NK-92 treated with Interleukin-12 subunit alpha and Interleukin-12 subunit beta, amount 100 ng/mL, for 24 hours (cell line): ENCODE measurements at places on chromosomes 4 and X.

GRCh38 chr4:39118034-39118658 lies 56.1 kb downstream of the KLHL5 start:
- DNase-seq = no peak

- DNase-seq = no peak
Measured at GRCh38 chr4:78038704-78039103, 18.4 kb upstream of the FRAS1 start.

DNA sequence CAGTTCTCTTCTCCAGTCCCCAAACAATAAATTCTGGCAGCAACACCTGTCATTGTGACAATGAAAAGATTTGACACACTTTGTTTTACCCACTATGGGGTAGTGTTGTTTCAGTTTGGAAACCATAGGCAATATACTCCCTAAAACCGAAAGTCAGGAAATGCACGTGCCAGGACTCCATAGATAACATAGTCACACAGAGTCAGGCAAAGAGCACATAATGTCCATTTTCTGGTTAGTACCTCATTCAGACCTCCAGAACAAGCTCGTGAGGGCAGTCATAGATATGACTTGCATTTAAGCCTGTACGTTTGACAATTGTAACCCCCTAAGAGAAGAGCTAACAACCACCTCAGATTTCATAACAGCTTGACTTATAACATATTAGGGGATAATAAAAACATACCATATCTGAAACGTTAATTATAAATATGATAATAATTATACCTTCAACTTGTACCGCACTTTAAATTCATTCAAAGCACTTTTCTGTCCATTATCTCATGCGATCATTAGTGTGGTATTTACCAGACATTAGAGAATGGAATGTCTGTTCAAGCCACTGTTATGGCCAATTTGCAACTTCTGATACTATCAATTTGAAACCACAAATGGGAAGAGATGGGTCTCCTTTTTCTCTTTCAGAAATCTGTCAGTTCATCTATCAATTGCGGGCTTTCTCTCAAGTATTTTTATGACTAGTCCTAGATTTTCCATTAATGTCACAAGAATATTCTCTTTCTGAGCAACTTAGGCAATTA lies 147.4 kb downstream of the LDB2 start:
- no peak for DNase-seq

GRCh38 chrX:120271218-120271617 lies 20.6 kb downstream of the ZBTB33 start:
- DNase-seq = no peak

GRCh38 chr4:25032126-25032525 lies 1.4 kb upstream of the LGI2 start:
- DNase-seq = no peak

DNA sequence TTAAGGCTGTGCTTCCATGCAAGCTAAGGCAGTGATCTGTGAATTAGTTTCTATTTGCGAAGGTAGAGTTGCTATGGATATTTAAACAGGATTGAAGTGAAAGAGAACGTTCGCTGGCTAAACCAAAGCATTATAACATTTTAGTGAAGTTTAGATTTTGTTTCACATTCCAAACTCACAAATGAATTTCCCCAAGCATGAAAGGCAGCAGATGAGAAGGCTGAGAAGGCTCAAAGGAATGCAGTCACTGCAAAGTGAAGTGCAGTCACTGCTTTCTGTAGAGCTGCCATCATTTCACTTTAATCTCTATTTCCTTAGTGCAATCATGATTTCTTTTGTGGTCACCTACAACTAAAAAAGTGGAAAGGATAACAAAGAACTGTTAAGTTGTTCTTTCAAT lies 334.7 kb upstream of the NR3C2 start:
- no peak for DNase-seq

GRCh38 chr4:138307319-138307718 lies 65.2 kb upstream of the SLC7A11 start:
- DNase-seq = no peak

DNA sequence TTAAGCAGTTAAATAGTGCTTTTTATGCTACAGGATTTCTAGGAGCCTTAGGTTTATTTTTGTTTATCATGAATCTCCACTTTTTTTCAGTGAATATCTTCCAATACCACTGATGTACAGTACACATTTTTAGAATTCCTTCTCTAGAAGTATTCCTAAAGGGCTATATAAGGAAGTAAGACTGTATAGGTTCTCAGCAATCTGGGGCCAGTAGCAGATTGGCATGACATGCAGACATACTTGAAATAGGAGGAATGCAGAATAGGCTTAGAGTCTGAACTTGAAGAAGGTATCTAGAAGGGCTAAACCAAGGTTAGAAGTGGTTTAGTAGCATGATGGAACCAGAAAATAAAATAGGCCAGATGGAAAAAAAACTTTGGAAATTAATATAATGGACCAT lies 29.8 kb downstream of the HEPH start:
- DNase-seq = no peak

GRCh38 chrX:52507331-52507730 lies 9.5 kb downstream of the XAGE1B start:
- no peak for DNase-seq

GRCh38 chr4:101155945-101156344 lies 191.4 kb downstream of the PPP3CA start:
- no peak for DNase-seq

DNA sequence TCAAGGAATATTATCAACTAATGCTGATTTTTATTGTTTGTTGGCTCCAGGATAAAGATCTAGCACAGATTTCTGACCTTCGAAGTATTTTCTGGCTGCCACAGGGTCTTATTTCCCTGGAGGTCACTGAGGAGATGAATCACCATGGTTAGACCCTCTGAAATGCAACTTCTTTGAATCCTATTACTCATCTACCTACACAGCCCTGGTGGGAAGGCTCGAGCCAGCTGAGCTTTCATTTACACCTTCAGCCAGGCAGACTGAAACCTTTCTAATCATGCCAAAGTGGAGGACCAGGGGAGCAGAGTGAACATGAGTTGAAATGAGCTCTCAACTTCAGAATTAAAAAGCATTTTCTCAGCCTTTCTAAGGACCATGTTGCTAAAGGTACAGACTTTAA lies 130.5 kb downstream of the SMIM20 start:
- no peak for DNase-seq

DNA sequence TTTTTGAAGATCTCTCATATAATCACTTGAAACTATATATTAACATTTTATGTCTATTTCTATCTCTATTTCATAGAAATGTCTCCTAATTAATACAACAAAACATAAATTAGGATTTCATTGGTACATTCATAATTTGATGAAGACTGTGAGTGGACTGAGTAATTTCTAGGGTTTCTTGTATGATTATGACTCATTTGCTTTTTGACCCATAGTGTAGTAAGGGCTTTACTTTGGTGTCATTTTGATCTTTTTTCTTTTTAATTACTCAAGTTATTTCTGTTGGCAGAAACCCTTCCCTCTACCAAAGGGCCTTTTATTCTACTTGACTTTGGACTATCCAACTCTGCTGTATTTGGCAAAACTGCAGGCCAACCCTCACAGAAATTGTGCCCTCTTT lies 207.9 kb upstream of the MAGEB16 start:
- DNase-seq = no peak

DNA sequence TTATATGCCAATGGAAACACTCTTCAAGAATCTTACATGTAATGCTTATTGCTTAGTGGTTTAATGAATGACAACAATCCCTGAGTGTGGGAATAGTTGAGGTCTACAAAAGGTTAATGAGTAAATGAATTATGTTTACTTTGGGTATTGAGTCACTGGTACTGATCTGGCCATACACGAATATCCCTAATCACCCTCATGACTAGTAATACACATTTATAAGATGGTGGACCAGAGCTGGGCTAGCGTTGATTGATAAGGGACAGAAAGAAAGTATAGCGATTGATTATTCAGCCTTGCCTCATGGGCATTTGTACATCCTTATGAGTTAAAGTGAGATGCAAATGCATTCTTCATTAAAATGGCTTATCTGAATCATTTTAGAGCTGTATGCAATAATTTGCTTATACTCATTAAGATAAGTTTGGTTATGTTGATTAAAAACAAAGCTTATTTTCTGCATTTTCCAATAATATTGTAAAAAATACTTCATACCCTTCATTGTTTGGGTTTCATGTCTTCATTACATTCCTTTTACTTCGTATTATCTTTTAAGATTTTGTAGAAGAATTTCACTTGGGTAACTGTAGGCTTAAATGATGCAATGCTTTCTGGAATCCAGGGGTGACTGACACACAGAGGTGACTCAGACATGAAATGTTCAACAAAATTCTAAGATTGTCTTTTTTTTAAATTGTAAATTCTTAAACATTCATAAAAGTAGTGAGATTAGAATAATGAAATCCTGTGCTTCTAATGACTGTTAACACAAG lies 47.4 kb downstream of the FGF2 start:
- DNase-seq = no peak

DNA sequence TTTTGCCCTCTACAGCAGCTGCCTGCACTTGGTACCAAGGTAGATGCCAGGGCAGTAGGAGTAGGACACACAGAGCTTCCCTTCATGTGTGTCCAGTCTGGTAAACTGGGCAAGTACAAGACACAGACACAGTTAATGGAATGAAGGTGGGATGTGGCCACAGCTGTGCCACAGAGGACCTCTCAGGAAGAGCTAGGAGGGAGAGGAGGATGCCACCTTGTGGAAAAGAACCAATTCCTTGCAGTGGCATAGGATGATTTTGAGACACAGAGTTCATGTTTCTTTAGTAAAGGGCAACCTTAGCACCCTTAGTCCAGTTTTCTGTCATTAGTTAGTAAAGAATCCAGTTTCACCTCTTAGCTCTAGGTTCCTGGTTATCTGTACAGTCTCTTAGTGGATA lies 36.3 kb upstream of the TBC1D14 start:
- no peak for DNase-seq

- DNase-seq = no peak
Measured at GRCh38 chr4:182880387-182881356, 36.5 kb downstream of the DCTD start.

GRCh38 chr4:123393721-123394120 lies 2.9 kb upstream of the SPRY1 start:
- DNase-seq = no peak

DNA sequence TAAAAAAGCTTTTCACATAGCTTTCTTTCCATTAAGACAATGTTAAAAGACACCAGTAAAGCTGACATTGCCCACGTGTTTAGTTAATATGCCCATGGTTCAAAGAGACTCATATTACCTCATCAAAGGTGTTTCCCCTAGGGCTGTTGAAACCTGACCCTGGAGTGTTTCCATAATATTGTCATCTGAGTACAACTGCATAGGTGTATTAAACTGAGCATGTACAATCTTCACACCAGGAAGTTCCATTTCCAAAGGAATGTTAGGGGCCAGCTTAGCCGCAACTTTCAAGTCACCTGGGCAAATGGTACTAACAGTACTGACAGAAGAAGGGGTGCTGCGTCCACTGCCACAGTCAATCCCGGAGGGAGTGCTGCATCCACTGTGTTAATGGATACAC lies 27.1 kb downstream of the PDLIM3 start:
- no peak for DNase-seq

GRCh38 chr4:138981930-138982390 lies 33.6 kb upstream of the NOCT start:
- DNase-seq = no peak

- DNase-seq = no peak
Measured at GRCh38 chr4:71231129-71232055, 107.4 kb upstream of the SLC4A4 start.

GRCh38 chr4:96099031-96099430 lies 259.1 kb downstream of the PDHA2 start:
- no peak for DNase-seq

GRCh38 chr4:1337376-1337831 lies 9.6 kb upstream of the UVSSA start:
- no peak for DNase-seq

- no peak for DNase-seq
Measured at GRCh38 chr4:2871466-2871865, 27.8 kb downstream of the ADD1 start.

DNA sequence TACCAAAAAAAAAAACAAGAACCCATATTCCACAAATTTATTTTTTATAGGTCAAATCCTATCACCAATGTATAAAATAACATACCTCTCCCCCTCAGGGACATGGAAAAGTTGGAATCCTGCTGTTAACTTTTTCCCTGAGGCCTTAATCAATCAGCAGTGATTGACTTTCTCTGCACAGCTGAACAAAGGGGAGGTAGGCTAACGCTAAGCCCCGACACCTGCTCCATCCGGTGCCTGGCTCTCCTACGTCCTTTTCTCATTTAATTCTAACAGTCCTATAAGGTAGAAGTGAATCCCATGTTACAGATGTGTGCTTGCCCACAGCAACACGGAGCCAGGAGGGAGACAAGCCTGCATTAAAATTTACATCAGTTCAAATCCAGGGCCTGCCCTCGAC lies 2.8 kb downstream of the CENPU start:
- no peak for DNase-seq

DNA sequence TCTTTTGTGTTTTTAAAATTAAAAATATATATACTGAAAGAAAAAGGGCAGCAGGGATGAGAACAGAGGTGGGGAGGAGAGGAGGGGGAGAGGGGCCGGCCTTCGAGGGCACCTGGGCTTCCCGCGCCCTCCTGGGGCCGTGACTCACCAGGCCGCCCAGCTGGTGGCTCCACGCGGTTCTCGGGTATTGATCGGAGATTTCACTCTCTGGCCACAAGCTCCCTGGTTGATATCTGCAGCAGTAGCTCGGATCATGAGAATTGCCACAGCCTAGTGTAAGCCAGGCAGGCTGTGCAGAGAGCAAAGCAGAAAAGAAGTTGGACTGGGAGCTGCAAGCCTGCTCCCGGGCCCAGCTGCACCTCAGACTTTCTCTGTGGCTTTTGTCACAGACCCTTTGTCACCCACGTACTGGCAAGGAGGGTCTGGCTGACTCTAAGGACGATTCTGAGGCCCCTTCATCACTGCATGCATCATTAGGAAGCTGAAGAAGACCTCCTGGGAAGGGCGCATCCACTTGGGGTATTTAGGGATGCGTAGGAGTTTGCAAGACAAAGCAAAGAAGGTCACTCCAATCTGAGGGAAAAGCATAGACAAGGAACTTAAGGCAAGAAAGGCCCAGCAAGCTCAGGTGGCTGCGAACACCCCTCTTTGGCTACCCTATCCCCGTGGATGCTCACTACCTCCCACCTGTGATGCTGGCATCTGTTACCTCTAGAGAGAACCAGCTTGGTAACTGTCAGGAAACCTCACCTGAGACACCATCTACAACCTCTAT lies 71.7 kb downstream of the CPZ start:
- DNase-seq = no peak

DNA sequence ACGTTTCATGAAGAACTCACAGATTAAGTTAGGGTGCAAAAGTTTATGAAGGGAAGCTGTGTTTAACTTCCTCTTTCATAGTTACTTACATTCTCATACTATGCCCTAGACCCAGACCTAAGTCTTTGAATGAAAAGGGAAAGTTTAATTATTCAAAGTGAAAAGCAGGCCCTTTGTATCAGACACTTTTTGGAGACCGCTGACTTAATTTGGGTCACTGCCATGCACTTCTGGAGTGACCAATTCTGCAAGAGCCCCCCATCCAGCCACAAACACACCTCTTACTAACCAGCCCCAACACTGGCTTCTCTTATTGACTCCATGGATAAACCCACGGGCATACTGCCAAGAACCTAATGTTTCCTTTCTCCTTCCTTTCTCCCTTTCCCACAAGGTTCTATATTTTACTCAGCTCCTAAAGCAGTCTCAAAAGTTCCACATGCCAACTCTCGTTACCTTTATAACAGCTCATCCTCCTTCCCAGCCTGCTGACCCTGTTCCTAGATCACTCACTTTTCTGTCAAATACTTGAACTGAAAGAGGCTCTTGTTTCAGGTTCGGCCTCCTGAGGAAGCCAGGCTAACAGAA lies 34.5 kb downstream of the ABCE1 start:
- DNase-seq = no peak
